Activated CD8-positive, alpha-beta memory T cell treated with anti-CD3 and anti-CD28 coated beads for 48 hours (primary cell): ENCODE measurements at places on chromosomes 1 and 21.

GRCh38 chr1:16180291-16180824 lies 24.5 kb upstream of the EPHA2 start:
- no peak for DNase-seq

GRCh38 chr1:65844821-65845534 lies 52.3 kb downstream of the PDE4B start:
- DNase-seq, result no peak

- no peak for DNase-seq
These were observed 12.3 kb upstream of the NPHP4 start for GRCh38 chr1:6004412-6005123.

- no peak for DNase-seq
These were observed 411.9 kb upstream of the ZP4 start for GRCh38 chr1:238302646-238303045.

- no peak for DNase-seq
These were observed 48.5 kb upstream of the ECE1 start for GRCh38 chr1:21338573-21339355.

- no peak for DNase-seq
These were observed 507.0 kb downstream of the AJAP1 start for GRCh38 chr1:5161372-5161771.

DNA sequence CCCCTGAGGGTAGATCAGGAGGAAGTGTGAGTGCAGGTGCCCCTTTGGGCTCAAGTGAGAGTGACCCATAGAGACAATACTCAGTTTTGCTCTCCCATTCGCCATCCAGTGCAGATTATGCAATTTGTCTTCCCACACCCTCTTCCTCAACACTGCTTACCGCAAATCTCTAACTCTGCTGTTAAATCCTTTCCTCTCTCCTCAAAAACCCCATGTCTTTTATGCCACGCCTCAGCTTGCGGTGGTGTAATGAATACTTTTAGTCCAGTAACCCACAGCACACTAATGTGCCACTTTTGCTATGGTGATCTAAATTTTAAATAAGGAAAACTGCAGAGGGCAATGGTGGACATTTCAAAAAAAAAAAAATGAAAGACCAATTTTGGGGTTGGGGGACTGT lies 57.7 kb downstream of the PRRX1 start:
- DNase-seq, result no peak

DNA sequence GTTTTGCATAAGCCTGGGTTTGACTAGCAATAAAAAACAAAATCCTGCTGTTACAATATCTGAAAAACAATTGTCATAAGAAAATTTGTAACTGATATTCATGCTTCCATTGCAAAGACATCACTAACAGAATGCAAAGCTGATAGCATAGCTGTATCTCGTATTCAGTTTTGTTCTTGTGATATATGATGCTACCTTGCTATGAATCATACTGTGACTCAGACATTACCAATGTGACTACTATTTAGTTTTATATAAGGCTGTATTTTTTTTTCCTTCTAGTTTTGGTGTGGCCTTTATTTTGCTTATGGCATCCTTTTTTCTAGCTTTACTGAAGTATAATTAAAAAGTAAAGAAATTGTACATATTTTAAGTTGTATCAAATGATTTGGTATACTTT lies 1381.8 kb downstream of the MRPL39 start:
- DNase-seq, result no peak

DNA sequence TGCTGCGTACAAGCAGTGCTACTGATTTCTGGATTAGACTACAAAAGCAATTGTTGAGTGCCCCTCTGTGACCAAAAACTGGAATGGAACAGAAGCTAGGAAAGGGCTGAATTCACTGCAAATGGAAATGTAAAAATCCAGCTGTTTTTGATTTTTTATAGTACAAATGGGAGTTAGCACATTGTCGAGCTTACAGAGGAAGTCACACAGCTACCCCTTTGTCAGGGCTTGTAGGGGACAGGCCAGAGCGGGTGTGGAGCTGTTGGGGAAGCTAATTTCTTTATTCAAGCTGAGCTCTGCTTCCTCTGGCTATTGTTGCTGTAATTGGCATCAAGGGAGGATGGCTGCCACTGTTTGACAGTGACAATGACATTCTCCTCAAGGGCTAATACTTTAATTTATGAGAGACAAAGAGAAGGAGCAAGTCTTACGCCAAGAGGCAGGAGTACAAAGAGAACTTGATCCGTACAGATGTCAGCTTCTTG lies 96.1 kb downstream of the SLC35F3 start:
- no peak for DNase-seq

DNA sequence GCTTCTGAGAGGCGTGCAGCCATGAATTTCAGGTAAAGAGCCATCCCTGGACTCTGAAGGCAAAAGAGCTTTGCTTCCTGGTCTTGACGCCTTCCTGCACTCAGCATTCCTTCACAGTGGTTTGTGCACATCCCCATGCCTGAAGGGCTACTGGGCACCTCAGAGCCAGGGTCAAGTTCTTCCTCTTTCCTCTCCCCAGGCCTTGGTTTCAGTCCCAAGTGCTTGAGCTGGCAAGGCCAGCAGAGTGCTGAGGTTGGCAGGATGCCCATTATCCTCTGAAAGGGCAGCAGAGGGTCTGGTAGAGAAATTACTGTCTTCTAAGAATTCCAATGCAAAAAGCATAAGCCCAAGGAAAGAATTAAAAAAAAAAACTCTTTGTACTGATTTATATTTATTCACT lies 1064.9 kb downstream of the TTLL7 start:
- DNase-seq, result no peak

DNA sequence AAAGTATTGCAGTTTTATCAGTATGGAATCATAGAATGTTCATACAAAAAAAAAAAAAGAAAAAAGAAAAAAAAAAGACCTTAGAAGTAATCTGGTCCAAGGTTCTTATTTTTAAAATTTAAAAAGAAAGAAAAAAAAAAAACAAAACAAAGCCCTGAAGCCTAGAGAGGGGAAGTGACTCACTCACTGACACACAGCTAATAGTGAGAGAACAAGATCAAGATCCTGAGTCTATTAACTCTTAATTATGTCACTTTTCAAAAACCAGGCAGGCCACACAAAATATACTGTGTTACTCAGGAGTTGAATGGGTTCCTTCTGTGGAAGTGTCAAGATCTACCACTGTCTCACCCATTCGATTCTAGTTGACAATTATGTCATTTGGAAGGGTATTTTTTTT lies 433.9 kb upstream of the DAB1 start:
- DNase-seq, result no peak

DNA sequence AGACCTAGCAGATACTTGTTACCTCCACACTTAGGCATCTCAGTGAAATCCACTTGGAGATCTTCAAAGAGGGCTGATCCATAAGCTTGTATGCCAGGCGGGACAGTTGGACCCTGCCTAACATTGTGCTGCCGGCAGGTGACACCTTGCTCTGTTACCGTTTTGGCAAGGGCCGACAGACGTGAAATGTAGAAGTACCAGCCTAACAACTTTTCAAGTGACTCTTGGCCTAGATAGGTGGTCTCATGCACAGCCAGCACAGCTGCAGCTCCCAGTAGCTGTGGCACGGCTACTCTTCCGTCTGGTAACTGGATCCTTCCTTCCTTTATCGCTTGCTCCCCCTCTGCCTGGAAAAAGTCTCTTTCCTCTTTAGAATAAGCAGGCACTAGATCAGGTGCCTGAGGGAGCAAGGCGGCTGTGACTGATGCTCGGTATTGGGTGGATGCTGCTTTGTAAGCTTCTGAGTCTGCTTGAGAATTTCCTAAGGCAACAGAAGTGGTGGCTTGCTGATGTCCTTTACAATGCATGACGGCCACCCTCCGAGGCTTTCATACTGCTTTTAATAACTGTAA lies 713.5 kb downstream of the AMY1C start:
- no peak for DNase-seq

DNA sequence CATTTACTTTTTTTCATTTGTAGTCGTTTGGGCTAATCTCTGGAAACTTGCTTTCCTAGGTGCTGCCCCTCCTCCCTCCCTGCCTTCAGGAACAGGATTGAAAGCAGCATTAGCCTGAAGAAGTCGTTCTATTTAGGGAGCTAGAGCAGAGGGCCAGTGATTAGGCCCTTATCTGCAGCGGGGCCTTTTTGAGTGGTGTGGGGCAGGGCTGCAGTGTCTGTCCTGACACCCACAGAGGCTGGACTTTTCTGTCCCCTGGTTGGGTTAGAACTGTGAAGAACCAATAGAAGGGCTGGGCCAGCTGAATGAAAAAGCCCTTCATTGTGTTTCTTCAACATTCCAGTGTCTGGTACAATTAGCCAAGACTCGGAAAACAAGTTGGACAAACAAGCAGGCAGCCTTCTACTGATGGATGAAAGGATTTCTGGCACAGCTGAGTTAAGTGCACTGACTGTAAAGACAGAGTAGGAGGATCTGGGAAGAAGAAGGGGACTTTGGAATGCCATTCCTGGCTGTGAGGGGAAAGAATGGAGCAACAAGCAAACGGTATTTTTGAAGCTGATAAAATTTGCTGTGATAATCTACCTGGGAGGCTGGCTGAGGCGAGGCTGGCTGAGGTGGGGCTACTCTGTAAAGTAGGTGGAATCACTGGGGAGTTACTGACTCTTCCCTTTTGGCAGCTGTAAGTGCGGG lies 9.7 kb downstream of the MACF1 start:
- no peak for DNase-seq

DNA sequence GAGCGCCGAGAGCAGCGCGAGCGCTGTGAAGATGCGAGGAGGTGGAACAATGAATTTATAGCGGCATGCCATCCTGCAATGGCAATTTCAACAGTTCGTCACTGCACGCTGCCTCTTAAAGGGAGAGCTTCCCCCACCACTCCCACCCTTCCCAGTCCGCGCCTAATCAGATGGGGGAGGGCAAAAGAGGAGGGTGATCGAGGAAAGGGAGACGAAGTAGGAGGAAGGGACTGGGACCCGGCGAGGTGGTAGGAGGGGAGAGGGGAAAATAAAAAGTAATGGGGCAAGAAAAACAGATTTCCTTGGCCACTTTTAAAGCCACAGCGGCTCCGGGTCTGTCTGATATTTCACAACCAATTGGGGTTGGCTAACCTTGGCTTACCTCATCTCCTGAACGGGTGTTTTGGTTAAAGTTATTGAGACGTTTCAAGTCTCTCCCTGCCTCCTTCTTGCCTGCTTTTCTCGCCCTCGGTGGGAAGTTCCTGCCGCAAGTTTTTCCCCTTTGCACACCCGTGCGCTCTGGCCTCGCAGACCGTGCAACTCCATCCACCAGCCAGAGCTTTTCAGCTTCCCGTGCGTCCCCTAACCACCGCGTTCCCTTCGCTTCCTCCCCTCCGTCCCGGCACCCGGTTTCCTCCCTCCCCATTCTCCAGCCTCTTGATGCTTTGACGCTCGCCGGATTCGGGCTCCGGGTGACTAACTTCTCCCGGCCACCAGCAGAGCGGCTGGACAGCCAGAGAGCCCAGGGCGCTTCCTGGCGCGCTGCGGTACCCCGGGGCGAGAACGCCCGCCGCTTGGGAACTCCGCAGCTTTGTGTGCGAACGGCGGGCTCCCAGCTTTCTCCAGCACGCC lies at the start of gene ADAMTS5:
TSS of gene ADAMTS5 (minus strand) at position 27 of the 852 bp plus-strand sequence. CDS start 697 bp downstream, outside the sequence.
- no peak for DNase-seq

- DNase-seq, result no peak
These were observed 142.2 kb upstream of the CACNA1E start for GRCh38 chr1:181341026-181341632.

GRCh38 chr1:178895928-178896327 lies 25.1 kb upstream of the ANGPTL1 start:
- no peak for DNase-seq

GRCh38 chr21:34135330-34135729 lies 62.0 kb downstream of the MRPS6 start:
- no peak for DNase-seq

DNA sequence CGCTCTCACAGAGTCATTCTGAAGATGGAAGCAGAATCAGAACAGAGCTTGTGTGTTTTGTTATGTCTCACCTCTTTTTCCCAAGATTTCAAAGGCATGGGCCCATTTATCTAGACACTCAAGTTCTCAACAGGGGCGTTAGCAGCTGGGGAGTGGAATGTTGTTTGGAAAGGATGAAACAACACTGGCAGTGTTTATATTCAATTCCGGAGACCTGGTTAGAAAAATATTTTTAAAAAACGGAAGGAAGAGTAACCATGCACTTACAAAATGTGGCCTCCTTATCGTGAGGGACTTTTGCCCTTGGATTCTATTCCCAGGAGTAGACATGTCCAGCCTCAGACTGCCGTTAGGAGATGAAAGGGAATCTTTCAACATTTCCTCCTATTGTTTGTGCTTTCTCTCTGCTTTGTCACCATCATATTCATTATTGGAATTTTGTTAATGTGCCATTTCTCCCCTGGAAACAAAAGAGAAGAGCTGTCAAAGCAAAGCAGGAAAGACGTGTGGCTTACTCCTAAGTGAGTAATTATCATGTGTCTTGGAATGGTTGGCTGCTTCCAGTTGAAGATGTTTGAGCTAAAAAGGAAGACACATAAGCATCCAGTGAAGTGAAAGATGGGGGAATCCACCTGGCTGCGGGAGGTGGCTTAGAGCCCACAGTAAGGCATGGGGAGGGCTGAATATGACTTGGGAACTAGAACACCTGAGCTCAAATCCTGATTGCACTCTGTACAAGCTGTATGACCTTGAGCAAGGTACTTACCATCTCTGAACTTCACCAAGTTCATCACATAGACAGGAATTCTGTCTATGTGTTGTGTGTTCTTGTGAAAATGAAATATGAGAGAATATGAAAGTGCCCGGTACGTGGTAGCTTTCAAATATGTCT lies 71.7 kb upstream of the JUN start:
- no peak for DNase-seq

DNA sequence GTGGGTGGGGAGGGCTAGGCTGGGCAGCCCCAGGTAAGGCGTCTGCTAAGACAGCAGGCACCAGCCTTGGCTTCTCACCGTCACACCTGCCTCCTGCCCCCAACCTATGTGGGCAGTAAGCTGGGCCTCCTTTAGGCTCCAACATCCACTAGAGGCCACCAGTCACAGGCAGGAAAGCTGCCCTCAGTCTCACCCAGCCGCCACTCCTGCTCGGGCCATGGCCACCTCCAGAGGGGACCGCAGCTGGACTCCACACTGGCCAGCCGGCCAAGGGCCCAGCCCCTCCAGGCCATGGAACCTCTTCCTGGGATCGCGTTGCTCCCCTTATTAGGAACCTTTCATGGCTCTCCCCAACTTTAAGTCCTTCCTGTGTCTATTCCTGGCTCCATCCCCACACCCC lies 74.5 kb downstream of the MRPL37 start:
- DNase-seq, result no peak

DNA sequence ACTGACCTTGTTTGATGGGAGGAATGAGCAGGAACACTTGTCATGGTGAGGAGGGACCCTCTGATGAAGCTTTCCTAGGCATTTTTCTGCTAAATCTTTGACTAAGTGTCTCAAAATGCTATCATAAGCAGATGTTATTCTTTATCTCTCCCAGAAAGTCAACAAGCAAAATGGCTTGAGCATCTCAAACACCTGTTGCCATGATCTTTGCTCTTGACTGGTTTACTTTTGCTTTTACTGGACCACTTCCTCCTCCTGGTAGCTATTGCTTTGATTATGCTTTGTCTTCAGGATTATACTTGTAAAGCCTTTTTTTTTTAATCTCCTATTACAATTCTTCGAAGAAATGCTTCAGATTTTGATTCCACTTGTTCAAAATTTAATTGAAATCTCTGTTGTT lies 157.4 kb downstream of the GPR52 start:
- no peak for DNase-seq

- DNase-seq, result no peak
These were observed 4.8 kb downstream of the FASLG start for GRCh38 chr1:172663732-172664131.
